ENCODE measurements at places on chromosomes 6 and 20. TPM values are rescaled to one million over a fixed set of nuclear protein-coding genes. Genes with fewer than 3 reads are reported as not detected.

Gene ATP9A
- 242 TPM for total RNA-seq

Gene CST3
- total RNA-seq, result 63.6 TPM

Gene HLA-DQA2
- total RNA-seq, result not detected

Gene ZNF391
- total RNA-seq, result 2.9 TPM

Gene NTSR1
- total RNA-seq, result 4.9 TPM

Gene DNPH1
- 13.9 TPM for total RNA-seq

Gene CRISP2
- total RNA-seq, result 0.82 TPM

Gene TRIM38
- 0.41 TPM for total RNA-seq

Gene EPB41L2
- total RNA-seq, result 30.2 TPM

- DNase-seq, result no peak
Measured at GRCh38 chr6:32980488-32981038, 12.2 kb downstream of the BRD2 start.

DNA sequence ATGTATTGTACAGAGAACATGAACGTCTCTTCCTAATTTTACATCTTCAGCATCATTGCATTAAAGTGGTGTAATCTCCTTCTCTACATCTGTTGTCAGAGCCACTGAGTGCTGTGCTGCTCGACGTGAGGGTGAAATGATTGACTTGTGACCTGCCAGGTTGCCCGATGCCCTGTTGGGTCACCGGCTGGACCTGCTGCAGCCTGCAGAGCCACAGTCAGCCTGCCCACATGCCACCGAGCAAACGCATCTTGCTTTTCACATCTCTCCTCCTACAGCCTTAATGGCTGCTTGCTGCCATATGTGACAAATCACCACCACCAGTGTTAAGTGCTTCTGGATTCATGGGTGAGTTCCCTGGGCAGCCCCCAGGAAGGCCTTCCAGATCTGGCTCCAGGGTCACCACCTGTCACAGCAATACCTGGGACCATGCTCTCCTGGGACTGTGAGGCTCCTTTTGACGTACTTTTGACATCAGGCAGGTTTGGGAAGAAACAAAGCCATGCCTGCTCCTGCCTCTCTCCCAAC lies 80.3 kb downstream of the ASXL1 start:
- no peak for DNase-seq

- no peak for DNase-seq
Measured at GRCh38 chr6:87049779-87050178, 45.1 kb downstream of the CGA start.

DNA sequence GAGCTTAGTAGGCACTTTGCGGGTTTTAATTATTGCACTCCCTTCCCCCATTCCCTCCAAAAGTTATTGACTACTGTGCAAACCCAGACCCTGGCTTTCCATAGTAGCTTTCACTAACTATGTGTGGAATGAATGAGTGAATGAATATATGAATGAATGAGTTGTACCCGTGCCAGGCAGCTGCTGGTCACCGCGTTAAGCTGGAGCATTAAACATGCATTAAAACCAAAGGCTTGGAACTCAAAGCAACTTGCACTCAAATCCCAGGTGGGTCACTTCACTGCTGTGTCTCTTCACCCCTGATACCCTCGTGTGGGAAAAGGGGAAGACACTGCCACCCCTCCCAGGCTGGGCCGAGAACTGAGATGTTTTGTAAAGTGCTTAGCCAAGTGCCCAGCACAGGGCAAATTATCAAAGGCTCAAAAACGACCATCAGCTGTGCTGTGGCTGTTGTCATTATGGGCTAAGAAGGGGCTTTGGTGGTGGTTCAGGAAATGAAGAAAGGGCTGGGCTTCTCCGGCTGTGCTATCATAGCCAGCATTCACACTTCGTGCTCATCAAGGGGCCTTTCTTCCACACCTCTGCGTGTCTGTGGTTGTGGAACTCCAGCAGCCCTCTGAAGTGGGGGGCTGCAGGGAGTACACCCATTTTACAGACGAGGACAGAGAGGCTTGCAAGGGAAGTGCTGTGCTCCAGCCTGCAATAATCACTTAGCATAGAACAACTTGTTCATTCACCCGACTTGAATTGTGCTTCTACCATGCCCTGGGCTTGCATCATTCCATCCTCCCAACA lies 60.2 kb upstream of the STX16 start:
- no peak for DNase-seq

GRCh38 chr6:20605581-20605980 lies 71.3 kb downstream of the CDKAL1 start:
- no peak for DNase-seq

DNA sequence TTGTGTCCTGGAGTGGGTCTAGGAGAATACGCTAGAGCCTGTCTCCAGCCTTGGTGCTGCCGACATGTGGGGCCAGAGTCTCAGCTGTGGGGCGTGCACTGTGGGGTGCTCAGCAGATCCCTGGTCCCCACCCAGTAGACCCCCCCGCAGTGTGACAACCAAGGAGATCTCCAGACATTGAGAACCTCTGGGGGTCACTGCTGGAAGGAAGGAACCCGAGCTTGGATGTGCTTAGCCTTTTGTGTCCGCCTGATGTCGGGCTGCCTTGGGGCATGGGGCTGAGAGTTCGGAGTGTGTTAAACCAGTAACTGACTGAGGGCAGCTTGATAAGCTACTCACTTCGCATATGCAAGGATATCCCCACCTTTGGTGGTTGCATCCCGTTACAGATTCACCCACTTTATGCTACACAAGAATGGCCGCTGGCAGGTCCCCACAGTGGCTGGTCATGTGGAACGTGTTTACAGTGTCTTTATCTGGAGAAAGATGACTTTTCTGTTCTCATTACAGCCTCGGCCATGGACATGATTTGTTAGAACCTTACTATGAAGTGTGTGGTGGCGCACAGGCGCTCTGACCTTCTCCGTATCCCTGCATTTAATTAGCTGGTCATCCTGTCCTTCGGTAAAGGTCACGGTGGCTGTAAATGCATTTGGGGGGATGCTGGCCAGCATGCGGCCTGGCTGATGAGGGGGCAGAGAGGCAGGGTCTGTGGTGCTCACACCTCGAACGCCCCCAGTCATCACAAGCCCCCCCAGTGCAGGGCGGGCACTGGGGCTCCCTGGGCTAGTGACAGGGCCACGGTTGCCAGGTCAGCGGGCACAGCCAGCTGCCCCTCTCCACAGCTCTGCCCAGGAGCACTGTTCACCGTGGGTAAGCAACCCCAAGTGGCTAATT lies 366.8 kb downstream of the TAF4 start:
- DNase-seq, result no peak

DNA sequence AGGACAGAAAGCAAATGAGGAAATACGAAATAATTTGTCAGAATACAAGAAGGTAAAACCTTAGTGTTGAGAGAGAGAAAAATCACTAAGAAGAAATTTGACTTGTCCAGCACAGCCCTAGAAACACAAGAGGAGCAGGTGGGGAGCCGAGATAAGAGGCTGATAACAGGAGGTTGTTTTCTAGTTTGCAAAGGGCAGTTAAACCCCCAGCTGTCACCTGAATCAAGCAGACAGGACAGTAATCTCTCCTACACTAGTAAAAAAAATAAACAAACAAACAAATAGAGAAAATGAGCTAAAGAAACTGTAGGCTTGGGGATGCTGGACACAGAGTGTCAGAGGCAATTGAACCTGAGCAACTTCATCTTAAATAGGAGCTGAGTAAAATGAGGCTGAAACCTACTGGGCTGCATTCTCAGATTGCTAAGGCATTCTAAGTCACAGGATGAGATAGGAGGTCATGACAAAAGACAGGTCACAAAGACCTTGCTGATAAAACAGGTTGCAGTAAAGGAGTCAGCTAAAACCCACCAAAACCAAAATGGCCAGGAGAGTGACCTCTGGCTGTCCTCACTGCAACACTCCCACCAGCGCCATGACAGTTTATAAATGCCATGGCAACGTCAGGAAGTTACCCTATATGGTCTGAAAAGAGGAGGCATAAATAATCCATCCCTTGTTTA lies 40.4 kb downstream of the FAM184A start:
- no peak for DNase-seq

- DNase-seq, result no peak
Measured at GRCh38 chr6:1200081-1200408, 111.9 kb upstream of the FOXQ1 start.

DNA sequence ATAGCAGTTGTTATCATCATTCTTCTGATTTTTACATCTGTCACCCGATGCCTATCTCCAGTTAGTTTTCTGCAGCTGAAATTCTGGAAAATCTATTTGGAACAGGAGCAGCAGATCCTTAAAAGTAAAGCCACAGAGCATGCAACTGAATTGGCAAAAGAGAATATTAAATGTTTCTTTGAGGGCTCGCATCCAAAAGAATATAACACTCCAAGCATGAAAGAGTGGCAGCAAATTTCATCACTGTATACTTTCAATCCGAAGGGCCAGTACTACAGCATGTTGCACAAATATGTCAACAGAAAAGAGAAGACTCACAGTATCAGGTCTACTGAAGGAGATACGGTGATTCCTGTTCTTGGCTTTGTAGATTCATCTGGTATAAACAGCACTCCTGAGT lies 2.1 kb downstream of the CALHM6 start:
- DNase-seq, result no peak

DNA sequence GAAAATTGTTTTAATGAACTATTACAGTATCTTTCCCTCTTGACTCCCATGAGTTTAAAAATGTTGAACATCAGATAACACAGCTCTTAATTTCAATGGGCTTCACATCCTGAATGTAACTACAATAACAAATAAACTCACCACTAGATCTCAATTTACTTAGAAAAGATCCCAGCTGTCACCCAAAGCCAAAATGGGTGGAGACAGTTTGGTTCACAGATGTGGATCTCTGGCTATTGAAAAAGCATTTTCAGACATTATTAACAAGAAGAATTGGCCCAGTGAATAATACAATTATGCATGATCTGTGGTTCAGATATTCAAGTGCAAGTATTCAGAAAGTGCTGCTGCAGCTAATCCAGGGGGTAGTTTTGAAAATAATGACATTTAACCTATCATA lies 184.7 kb upstream of the RALGAPA2 start:
- DNase-seq, result no peak

- no peak for DNase-seq
Measured at GRCh38 chr20:16919841-16920240, 171.7 kb downstream of the OTOR start.

DNA sequence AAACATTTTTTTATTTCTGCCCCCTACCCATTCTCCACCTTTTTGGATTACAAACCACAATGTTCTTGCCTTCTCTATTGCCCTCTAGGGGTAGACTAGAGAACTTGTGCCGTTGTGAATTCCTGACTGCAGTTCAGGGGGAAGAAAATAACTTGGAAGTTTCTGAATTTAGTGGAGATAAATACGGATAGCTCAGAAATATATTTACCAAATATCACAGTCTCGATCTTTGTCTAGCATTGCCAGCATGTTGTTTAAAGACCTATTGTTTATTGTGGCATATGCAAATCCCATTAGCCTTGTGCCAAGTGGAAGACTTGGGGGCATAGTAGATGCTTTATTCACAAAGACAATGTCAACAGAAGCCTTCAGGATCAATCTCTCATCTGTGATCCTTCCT lies 154.1 kb upstream of the MMS22L start:
- DNase-seq, result no peak

GRCh38 chr6:18674346-18674745 lies 287.2 kb downstream of the RNF144B start:
- DNase-seq, result no peak

- DNase-seq, result no peak
Measured at GRCh38 chr6:152463164-152463563, 174.0 kb downstream of the SYNE1 start.

- no peak for DNase-seq
Measured at GRCh38 chr6:108897371-108897770, 49.1 kb downstream of the ARMC2 start.

- DNase-seq, result no peak
Measured at GRCh38 chr20:10508060-10508459, 73.0 kb downstream of the SLX4IP start.

DNA sequence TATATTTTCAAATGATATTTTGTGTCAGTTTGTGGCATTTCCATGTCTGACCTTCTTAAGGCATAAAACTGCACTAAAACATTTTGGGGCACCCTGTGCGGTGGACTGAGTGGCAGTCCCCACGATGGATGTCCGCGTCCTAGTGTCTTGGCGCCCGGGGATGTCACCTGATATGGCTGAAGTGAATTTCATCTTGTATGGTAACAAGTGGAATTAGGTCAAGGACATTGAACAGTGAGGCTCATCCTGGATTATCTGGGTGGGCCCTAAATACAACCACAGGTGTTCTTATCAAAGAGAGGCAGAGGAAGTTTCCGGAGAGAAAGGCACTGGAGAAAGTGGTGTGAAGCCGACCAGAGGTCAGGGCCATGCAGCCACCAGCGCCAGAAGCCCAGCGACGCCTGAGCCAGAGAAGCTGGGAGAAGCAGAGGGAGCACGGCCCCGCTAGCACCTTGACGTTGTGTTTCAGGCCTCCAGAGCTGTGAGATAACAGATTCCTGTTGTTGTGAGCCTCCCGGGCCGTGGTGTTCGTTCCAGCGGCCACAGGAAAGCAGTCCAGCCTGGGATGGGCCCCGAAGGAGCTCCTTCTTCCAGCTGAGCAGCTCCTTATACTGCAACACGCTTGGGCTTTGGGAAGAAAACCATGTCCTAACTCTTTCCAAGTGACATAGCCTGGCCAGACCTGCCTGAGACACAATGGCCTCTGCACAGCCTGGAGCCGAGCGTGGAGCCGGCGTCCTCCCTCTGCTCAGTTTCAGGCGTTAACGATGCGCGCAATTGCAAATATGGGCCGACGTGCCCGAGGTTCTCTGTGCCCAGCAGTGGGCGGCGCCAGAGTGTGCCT lies 22.5 kb downstream of the THBS2 start:
- DNase-seq, result no peak

DNA sequence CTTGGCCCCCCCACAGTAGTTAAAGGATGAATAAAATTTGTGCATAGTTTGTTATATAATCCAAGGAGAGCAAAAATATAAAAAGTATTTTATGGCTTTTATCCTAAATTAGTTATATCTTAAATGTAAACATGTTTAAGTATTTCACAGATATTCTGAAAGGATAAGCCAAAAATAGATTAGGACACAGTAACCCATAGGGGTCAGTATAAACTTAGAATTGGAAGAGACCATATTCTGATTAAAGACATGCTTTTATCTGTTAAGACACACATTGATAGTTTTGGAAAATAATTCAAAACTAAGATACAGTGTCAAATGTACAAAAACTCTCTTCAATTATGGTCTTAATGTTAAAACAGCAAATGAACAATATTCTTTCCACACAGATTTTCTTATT lies 4.5 kb upstream of the SERINC1 start:
- no peak for DNase-seq

GRCh38 chr6:105618247-105618646 lies 215.4 kb upstream of the PREP start:
- DNase-seq, result no peak

Measured in frontal cortex (tissue), 4 donors.